ENCODE measurements at places on chromosomes 6 and 20.

DNA sequence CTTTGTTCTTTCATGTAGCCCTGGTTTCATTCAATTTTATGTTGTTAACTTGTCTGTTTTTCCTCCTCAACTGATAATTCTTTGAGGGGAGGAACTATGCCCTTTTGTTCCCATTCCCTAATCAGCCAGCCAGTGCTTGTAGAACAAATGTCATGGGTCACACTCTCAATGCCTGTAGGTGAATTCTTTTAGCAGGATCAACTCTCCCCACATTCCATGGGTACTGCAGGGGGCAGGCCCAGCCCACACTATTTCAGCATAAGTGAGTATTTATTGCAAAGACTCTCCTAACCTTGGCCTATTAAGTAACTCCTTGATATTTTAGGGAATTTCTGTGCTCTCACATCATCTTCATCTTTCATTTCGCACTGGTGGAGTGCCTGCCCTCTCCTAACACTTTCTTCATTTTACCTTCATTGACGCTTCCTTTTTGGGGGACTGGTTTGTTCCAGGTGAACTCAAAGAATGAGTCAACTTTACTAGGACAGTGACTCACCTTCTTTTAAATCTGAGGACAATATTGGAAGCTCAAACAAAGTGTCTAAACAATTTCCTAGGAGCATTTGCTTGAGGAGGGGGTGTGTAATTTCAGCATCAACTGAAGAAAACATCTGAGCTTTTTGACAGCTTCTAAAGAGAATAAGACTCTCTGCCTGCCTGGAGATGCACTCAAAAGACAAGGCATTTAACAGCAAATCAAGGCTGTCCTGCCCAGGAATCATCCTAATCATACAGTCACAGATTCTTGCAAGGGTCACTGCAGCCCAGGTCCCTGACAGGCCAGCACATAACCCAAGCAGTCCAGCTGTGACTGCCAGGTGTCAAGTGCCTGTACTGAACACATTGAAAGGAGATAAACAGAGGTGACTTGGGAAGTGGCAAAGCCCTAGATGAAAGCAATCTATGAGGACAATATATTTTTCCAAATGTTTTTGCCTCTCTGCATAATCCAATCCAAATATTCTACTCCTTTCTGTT lies 263.9 kb upstream of the PRND start:
- DNase-seq = no peak

- DNase-seq = no peak
These were observed 90.5 kb upstream of the HEY2 start for GRCh38 chr6:125658759-125659431.

GRCh38 chr6:72616406-72617015 lies 5.4 kb upstream of the KCNQ5 start:
- DNase-seq = no peak

GRCh38 chr6:138979365-138979764 lies 8.7 kb downstream of the REPS1 start:
- DNase-seq = no peak

GRCh38 chr6:162088091-162088490 lies 639.5 kb downstream of the PRKN start:
- DNase-seq = no peak

DNA sequence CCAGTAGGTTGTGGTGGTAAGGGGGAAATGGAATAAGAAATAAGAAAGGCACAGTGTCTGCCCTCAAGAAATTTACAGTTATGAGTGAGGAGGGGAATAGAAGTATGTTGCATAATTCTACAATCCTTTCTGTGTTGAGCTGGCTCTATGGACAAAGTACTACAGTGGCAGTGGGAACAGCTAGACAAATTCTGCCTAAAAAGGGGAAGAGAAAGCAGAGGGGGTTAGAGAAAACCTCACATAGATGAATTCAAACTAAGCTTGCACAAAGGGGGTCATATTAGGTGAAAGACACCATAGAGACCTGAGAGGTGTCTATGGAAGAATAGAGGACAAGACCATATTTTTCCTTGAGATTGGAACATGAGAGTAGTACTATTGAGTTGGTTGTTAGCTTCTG lies 146.9 kb upstream of the VGLL2 start:
- DNase-seq = no peak

DNA sequence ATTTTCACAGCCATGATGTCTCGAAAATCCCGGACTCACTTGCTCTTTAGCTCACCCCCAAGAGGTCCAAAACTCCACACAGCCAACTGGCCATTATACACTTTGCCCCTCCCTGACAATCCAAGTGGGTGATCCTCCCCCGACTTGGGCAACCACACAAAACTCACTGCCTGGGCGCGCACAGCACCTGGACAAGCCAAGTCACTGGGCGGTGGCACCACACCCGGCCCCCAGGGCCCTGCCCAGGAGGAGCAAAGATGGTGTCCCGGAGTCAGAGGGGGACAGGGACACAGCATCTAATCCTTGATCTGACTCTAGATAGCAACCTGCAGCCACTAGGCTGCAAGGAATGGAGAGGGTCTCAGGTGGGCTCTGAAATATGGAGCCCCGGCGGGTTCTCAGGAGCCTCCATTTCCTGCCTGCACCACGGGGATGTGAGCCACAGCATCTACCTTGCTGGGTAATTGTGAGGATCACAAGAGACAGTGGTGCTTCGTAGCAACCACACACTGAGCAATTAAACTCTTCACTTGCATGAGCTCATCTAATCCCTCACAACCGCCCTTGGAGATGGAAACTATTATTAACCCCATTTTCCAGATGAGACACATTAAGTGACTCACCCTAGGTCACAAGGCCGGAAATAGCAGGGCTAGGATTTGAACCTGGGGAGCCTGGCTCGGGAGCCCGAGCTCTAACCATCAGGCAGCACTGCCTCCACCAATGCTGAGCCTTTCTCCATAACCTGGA lies 66.6 kb downstream of the BMP7 start:
- DNase-seq = no peak

GRCh38 chr6:17289630-17290061 lies 8.5 kb downstream of the RBM24 start:
- DNase-seq = no peak

DNA sequence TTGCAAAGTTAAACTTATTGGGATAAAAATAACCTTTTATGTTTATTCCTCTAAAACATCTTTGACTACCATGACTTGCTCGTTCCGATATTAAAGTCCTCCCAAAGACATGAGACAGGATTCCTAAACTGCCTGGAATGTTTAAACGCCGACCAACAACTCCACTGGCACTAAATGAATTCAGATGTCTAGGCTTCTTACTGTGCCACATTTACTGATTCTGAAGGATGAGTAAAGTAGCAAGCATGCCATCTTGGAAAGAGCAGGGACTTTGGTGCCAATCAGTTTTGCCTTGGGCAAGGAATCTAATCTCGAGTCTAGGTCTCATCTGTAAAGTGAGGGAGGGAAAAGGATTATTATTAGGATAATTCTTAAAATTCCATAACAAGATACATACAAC lies 25.3 kb downstream of the MBOAT1 start:
- no peak for DNase-seq

GRCh38 chr20:21323640-21324039 lies 20.5 kb downstream of the XRN2 start:
- DNase-seq = no peak

DNA sequence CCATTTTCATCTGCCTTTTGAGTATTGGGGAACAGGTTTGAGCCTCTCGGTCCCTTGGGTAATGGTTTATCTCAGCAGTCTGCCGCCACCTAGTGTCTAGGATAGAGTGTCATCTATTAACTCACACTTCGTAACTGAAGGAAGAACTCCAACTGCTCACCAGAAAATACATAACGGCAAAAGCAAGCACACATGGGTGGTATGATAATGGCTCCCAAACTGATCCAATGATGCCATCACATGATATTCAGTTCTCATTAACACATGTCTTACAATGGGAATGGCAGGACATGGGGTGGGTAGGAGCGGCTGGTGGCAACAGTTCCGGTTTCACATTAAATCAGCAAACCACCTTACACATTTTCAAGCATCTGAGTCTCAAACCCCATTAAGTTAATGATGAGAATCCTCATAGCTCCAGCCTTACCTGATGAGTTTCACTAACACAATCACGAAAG lies 110.7 kb upstream of the PHACTR1 start:
- no peak for DNase-seq

DNA sequence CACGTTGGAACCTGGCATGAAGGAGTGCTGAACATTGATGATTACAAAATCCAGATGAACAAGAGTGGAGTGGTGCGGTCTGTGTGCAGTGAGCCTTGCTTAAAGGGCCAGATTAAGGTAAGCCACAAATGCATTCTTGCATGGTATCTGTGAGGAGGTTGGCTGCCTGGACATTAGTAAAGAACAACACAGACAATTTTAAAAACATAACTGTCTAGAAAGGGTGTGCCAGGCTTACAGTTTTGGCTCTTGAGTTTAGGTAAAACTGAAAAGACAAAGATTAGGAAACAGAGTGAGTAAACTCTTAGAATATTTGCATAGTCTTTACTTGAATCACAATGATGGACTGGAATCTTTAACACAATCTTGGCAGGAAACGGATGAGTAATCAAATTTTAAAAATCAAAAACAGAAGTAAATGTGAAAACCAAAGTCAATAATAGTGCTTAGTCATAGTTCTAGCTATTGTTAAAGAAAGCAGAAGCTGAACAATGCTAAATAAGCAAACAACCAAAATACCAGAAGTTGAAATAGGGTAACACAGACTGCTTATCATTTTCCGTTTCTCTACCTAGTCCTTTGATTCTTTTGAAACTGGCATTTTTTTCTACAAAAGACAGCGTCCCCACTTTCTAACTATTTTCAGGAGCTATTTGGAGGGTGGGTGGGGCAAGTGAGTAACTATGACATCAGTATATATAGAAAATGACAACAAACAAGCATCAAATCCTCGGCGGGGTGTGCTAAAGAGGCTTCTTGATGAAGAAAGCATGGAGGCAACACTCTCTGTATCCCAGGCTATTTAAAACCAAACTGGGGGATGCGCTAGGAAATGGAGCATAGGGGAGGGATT lies 185.8 kb upstream of the RAB32 start:
- DNase-seq = no peak

GRCh38 chr20:59151820-59152219 lies 11.8 kb upstream of the ZNF831 start:
- no peak for DNase-seq

DNA sequence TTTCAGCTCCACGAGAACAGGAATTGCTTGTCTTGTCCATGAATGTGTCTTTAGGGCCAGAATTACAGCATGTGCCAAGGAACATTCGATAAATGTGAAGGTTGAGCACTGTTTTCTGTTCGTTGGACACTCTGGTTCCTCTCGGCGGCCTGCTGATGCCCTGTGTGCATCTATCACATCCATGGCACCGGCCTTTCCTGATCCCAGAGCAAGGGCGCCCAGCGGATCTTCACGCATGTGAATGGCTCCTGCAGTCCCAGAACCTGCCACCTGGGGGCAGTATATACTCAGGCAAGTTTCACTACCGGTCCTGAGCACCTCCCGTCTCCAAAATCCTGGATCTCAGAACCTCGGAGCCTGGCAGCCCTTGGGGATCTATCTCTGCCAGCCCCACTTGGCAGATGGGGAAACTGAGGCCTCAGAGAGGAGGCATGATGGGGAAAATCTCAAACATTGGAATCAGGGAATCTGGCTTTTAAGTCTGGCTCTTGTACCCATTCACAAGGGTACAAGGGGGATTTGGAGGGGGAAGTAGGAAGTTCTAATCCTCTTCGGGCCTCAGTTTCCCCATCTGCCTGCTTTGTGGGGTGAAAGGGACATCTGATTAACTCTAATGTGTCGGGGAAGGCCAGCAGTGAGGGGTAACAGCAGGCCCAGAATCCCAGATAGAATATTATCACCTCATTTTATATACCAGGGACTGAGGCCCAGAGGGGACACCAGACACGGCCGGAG lies 4.3 kb upstream of the CEBPB start:
- DNase-seq = peak; percentile 92

DNA sequence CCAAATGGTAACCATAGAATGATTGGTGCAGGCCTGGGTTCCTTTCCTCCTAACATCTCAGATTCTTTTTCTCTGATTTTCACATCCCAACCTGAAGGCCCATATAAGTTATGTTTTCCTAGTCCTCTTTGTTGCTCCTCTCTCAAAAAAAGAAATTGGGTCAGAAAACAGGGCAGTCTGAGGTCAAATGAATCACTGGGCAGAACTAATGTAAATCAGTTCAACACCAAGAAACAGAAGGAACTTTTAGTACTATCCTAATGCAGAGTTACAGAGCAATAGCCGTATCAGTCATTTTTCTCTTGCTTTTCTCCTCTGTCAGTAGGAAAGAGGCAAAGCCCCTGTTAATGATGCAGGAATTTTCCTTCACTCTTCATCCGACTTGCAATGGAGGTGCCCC lies 11.0 kb upstream of the TPD52L1 start:
- DNase-seq = no peak

DNA sequence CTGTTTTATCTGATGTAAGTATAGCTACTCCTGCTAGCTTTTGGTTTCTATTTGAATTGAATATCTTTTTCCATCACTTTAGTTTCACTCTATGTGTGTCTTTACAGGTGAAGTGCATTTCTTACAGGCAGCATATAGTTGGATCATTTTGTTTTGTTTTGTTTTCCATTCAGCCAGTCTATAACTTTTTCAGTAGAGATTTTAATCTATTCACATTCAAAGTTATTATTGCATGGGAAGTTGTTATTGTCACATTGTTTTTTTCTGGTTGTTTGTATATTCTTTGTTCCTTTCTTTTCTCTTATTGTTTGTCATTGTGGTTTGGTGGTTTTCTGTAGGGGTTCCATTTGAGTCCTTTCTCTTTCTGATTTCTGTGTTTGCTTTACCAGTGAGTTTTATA lies 151.2 kb downstream of the PDE10A start:
- DNase-seq = no peak

- no peak for DNase-seq
These were observed 29.8 kb upstream of the CST5 start for GRCh38 chr20:23909390-23909789.

DNA sequence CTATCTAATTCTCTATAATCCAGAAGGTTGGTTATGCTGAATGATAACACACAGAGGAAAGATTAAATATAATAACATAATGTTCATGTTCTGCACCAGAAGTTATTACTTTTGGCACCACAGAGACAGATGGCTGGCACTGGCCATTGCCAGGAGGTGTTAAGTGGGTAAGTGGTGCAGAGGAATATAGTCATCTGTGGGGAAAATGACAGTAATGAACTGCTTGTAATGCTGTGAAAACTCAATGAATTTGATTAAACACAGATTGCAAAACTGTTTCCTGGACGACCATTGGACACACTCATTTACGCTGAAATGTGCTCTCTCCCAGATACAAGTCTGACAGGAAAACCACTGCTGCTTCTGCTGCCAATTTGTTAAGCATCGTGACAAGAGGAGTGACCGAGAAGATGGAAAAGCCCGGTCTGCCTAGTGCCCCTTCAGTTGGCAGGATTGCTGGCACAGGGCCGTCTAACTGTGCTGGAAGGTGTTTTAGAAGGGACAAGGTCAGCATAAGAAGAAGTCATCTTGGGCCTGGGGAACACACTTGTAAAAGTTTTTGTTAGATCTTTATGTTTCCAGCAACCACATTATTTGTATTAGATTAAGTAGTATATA lies 567.4 kb downstream of the CBLN4 start:
- DNase-seq = no peak

- no peak for DNase-seq
These were observed 10.3 kb upstream of the SLC22A16 start for GRCh38 chr6:110486756-110487155.

- no peak for DNase-seq
These were observed 192.3 kb downstream of the DLL1 start for GRCh38 chr6:170098428-170099170.
